ENCODE measurements at places on chromosomes 5 and 9.

DNA sequence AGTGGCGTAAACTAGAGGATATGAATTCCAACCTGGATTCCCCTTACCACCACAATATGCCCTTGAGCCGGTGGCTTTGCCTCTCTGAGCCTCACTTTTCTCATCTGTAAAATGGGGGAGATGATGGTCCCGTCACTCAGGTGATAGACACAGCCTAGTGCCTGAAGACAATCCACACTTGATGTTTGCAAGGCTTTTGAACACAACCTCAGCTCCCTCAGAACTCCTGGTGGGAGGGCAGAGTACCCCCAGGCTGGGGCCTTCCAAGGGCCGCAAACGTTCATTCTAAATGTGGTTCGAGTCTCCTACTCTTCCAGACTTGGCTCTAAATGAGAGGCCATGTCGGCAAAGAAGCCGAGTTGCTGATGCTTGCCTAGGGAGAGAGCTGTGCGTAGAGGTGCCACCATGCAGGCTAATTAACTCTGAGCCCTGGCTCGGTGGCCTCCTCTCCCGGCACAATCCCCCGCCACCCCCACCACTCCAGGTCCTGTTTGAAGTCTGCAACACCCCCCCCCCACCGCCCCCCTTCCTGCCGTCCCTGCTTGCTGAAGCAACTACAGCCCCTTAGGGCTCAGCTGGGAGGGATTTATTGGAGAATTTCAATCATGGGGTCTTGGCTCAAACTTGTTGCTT lies 97.7 kb upstream of the LMX1B start:
- DNase-seq, result no peak

DNA sequence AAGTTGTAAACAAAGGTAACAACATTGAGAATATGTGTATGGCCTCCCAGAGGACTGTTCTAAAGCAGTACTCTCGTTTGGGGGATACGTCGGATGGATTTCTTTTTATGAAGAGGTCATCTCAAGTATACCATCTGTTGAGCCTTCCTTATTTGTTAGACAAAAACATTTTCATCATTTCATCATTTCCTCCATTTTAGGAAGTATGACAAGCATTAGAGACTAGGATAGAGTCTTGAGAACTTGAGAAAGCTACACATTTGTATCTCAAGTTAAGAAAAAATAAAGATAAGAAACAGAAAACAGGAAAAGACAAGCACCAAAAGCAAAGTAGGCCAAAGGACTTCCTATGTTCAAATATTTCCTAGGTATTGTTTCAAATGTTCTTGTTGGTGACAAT lies 307.0 kb downstream of the EFNA5 start:
- DNase-seq, result no peak

DNA sequence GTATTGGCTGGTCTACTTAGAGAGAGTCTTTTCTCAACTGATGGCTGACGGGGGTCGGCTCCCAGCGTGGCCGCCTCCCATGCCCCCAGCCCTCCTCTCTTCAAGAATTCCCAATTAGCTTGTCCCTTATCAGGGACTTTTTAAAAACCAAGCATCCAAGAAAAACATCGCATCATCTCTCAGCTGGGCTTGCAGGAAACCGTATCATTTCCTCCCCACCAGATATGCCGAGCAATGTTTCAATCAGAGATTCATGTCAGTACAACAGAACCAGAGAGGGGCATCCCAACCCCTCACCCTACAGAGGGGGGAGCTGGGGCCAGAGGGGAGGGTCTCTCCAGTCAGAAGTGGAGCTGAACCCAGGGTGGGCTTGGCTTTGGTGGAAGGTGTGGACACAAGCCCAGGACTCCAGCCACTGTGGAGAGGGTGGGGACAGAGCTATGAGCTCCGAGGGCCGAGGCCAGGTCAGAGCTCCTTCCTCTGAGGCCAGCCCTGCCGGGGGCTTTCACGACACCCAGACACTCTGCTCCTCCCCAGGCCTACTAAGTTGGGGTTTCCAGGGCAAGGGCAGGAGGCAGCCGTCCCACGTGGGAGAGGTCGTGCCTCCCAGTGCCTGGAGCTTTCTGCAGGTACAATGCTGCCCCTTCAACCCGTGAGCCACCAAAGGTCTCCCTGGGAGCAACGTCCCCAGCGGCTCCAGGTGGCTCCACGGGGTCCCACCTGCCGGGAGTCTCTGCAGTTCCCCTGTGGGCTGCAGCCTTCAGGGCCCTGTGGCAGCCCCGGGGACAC lies 39.0 kb upstream of the TMEM250 start:
- peak; percentile 73 for DNase-seq

- DNase-seq, result no peak
Observed at GRCh38 chr5:137622850-137623249, 113.0 kb downstream of the KLHL3 start.

DNA sequence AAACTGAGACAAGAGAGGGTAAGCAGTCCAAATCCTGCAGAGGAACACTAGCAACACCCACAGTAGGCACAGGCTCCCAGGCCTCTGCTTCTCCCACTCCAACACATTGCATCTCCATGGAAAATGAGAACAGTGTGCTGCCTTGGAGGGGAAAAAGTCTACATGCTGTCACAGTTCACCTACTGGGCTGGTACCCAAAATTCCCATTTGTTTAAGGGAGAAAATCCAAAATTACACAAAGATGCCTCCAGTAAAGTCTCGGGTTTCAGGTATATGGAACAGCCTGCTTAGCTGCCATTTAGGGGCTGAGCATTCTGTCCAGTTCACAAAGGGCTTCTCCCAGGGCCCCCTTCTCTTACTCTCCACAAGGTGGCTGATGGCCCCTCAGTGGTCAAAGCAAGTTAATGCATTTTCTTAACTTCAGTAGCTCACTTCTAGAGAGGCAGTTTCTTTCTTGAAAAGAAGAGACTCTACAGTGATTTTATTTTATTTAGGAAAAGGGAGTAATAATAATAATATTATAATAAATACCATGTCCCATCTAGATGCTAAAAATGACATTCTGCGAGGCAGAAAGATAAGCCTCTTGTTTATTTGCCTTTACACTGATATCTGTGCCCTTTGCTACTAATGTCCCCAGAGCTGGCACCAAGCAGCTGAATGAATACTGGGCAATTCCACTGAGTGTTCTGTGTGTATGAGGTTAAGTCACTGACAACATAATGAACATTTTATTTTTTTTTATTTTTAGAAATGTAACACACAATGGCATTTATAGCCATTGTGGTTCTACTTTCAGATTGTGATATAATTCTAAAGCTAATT lies 89.4 kb downstream of the RGS7BP start:
- no peak for DNase-seq

GRCh38 chr9:926976-927375 lies 49.5 kb upstream of the DMRT3 start:
- no peak for DNase-seq

DNA sequence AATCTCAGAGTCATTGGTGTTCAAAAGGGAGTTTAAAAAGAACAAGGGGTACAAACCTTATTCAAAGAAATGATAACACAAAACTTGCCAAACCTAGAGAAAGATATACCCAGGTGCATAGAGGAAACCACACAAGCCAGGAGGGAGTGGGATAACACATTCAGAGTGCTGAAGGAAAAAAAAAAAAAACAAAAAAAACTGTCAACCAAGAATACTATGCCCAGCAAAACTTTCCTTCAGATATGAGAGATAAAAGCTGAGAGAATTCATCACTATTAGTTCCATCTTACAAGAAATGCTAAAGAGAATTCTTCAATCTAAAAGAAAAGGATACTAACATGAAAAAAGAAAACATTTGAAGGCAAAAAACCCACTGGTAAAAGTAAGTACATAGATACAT lies 11.5 kb upstream of the TESK1 start:
- DNase-seq, result no peak

DNA sequence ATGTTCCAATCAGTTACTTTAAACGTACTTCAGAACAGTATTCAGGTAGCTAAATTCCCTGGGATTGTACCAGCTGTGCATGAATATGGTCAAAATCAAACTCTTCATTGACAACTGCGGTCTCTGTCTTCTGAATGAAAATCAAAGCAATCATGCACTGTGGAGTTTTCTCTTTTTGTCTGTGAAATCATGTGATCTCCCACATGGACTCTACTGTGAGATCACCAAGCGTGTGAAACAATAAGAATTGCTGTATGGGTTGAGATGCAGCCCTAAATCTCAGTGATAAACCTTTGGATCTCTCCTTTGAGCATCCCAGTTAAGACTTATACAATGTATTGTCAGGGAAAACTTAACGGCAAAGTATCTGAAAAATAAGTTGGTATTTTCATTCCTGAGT lies 6.1 kb downstream of the NRG2 start:
- no peak for DNase-seq

- DNase-seq, result no peak
Observed at GRCh38 chr5:113034182-113034773, 57.7 kb downstream of the DCP2 start.

- DNase-seq, result peak; percentile 86
Observed at GRCh38 chr5:142597546-142598337, 88.1 kb downstream of the FGF1 start.

Data from dermis microvascular lymphatic vessel endothelial cell (primary cell).